ENCODE measurements at places on chromosomes 11 and 22.

- DNase-seq, result peak; percentile 35
Measured at GRCh38 chr11:69337211-69337721, 43.3 kb downstream of the MYEOV start.

DNA sequence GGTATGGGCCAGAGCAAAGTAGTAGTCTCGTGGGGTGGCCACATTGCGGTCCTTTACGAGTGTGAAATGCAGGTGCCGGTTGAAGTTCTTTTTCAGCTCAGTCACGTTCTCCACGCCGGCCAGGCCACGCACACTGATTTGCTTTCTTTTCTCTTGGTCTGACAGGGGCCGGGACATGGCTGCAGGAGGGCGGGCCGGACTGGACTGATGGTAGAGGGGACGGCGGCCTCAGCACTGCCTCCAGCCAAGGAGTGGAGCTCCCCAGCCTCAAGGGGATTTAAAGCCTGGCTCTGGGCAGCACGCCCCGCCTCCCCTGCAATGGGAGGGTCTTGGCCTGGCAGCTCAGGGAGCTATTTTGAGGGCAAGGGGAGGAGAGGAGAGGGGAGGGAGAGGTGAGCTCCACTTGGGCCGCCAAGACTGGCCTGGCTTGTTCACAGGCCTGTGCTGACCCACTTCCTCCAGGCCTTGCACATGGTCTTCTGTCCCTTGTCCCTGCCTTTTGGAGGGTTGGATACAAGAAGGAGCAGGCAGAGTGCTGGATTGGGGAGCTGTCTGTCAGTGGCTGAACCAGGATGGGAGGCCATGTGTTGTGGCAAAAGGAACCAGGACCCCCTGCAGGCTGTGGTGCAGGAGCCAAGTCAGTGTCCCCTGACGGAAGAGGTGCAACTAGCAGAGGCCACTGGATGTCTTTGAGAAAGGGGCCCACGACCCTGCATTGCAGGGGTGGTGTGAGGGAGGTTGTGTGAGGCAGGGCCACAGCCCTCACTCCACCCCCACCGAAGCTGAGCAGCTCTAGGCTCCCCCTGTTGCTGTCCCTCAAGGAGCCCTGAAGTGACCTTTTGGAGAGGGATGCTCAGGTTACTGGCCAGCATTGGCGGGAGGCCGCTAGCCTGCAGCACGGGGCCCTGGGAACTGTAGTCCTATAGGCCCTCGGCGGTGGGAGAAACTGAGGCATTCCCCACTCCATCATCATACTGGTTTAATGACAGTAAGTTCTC, at the start of gene PYGM:
PYGM (minus strand) TSS at position 253 of the 998 bp plus-strand sequence; CDS start at position 177, 76 bp downstream.
- DNase-seq, result no peak

GRCh38 chr11:96062134-96062533, 138.2 kb upstream of the MTMR2 start:
- peak; percentile 5 for DNase-seq

GRCh38 chr11:36509201-36509639, 852 bp downstream of the TRAF6 start:
- DNase-seq, result peak; percentile 6

GRCh38 chr22:24157822-24158135, 23.5 kb upstream of the SUSD2 start:
- no peak for DNase-seq

GRCh38 chr11:32435511-32435941, at the start of gene WT1:
TSS of gene WT1 (minus strand) at chr11:32435539.
- DNase-seq, result no peak

GRCh38 chr22:20532256-20532993, 25.0 kb downstream of the MED15 start:
- DNase-seq, result no peak

GRCh38 chr22:35345808-35346505, 34.9 kb upstream of the HMOX1 start:
- DNase-seq, result no peak

- DNase-seq, result no peak
Measured at GRCh38 chr22:44068422-44069191, 44.5 kb downstream of the PARVB start.

- no peak for DNase-seq
Measured at GRCh38 chr11:130652671-130653335, 204.4 kb downstream of the ADAMTS15 start.

DNA sequence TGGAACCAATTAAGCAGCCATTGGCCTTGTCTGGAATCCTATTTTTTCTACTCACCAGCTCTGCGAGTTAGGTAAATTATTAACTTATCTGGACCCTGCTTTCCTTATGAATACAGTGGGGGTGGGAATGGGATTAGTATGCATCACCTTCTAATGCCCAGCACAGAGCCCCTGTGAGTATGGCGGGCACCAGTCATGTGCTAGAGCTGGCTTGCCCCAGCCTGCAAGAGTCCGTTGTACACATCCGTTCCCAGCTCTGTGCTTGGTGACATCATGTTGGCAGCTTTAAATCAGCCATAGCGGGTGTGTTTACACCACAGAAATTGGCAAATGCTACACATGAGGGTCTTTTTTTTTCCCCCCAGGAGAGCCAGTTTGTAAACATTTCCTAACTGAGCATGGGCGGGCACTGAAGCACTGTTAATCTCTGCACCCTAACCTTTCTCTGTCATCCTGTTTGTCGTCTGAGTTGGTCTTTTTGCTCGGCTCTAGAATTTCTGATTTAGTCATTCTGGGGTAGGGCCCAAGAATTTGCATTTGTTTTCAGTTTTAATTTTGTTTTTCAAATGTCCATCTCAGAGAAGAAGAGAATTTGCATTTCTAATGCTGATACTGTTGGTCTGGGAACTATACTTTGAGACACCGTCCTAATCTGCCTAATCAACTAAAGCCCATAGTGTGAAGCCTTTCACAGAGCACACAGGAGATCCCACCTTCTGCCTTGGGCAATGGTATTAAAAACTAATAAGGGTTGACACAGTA, 130.3 kb upstream of the TBCEL start:
- DNase-seq, result no peak

- DNase-seq, result no peak
Measured at GRCh38 chr11:104652996-104653395, 245.3 kb downstream of the CASP12 start.

GRCh38 chr22:46379066-46379930, 43.8 kb downstream of the TRMU start:
- no peak for DNase-seq

DNA sequence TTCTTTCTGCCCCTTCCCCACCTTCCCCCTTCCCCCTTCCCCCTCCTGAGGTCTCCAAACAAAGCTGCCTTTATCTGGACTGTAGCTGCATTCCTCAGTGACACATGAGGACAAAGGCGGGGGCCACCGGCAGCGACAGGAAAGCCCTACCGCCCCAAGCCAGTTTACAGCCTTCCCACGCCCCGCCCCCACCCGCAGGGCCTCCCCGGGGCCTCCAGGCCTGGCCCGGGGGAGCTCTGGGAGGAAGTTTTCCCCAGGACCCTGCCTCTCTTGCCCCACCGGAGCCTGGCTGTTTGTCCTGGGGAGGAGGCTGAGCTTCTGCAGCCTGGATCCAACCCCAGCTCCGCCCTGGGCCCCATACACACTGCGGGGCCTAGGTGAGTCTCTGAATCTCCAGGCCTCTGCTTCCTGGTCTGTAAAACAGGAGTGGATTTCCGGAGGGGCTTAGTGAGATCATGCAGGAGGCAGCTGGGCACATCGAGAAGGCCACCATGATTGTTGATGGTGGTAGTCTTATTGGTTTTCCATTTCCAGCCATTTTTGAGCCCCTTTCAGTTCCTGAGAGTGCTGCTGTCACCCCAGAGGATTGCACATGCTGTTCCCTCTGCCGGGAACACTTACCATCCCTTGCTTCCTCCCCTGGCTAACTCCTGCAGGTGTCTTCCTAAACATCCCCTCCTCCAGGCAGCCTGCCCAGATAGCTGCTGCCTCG, 130.7 kb downstream of the MN1 start:
- DNase-seq, result no peak

GRCh38 chr11:69057236-69057635, 8.5 kb downstream of the TPCN2 start:
- no peak for DNase-seq

- DNase-seq, result no peak
Measured at GRCh38 chr11:131964698-131965483, 594.5 kb downstream of the NTM start.

DNA sequence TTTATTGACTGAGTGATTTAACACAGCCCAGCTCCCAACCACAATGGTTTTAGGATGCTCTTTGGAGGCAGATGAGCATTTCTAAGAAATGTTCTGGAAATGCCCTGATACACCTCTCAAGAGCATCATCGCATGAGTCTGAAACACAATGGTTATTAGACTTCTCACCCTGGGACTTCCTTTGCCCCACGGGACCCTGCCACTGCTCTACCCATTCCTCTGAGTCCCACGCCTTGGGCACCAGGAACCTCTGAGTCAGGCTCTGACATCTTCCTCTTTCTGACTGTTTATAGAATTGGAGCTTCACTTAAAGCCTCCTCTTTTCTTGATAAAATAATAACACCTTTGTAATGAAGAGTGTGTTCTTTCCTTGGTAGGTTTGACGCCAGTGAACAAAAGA, 85.6 kb upstream of the PARVA start:
- DNase-seq, result no peak

GRCh38 chr11:33412241-33412640, 155.1 kb downstream of the HIPK3 start:
- no peak for DNase-seq

DNA sequence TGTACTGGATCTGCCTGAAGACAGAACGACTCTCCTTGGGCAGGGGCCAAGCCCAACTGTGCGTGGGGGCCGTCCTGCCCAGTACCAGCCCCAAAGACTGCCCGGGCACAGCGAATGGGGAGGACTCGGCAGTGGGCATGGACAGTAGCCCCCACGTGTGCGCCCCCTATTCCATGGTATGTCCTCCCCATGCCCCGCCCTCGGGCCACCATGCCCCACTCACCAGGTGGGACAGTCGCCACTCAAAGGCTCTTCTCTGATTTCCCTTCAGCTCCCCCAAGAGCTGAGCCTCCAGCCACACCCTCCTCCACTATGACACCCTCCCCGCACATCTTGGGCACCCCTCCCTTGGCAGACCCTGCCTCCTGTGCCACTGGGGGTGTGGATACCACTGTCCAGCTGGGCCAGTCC, 43.5 kb downstream of the GNB1L start:
- DNase-seq, result no peak

Measured in activated gamma-delta T cell treated with anti-CD3 and anti-CD28 coated beads, Interleukin-2, amount 50 U/mL, for 16 hours (primary cell).